PC-9 (cell line): ENCODE measurements at places on chromosomes 1 and 21. TPM values are rescaled to one million over a fixed set of nuclear protein-coding genes. Genes with fewer than 3 reads are reported as not detected.

LDLRAD1 gene
- total RNA-seq: 1.6 TPM in 2 replicates

CD1E gene
- total RNA-seq: not detected in 2 replicates

DNA sequence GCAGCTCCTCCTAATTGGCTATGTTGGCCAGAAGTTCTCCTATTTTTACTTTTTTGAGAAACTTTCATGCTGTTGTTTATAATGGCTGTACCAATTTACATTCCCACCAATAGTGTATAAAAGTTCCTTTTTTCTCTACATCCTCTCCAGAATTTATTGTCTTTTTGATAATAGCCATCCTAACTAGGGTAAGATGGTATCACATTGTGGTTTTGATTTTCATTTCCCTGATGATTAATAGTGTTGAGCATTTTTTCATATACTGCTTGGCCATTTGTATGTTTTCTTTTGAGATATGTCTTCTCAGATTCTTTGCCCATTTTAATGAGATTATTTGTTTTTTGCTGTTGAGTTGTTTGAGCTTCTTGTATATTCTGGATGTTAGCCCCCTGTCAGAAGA lies 46.8 kb downstream of the NTMT2 start:
- DNase-seq: no peak

GRCh38 chr1:62613325-62613727 lies 16.0 kb downstream of the ANGPTL3 start:
- DNase-seq: no peak

GRCh38 chr1:156445789-156446263 lies 54.7 kb downstream of the MEF2D start:
- peak; percentile 68 for DNase-seq

DNA sequence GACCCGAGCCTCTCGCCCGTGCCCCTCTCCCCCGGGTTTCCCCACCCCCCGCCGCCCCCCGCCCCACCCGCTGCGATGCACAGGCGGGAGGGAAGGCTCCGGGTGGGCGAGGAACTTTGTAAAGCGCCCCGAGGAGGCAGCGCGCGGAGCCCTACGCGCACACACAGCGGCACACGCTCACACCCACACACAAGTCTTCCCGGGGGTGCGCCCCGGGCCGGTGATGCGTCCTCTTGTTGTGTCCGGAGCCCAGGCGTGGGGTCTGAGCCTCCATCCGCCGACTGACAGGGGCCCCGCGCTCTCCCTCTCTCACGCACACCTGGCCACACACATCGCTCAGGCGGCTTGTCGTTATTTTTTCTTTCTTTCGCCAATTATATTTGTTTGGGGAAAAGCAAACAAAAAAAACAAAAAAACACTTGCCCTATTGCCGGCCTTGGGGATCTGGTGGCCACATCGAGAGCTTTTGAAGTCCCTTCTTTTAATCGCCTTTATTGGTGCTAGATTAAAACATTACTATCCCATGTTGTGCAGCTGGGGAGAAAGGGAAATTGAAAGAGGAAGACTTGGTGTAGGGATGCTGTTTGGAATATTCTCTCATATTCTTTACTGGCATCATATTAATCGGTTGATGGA lies 770 bp downstream of the NTNG1 start:
- no peak for DNase-seq

DNA sequence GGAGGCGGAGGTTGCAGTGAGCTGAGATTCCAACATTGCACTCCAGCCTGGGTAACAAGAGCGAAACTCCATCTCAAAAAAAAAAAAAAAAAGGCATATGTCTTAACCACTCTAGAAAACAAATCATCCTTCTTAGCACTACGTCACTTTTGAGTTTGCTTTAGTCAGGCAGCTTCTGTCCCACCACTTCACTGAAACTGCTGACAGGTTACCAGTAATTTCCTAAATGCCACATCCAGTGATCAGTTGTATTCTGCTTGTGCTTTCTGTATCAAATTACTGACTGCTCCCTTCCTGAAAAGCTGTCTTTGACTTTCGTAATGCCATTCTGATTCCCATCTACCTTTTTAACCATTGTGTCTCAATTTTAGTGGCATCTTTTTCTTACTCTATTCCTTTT lies 21.7 kb downstream of the RCOR3 start:
- no peak for DNase-seq

- DNase-seq: peak; percentile 73
Observed at GRCh38 chr1:220511179-220511578, 16.8 kb upstream of the MARK1 start.

GRCh38 chr1:153478692-153479618 lies 18.5 kb upstream of the S100A7 start:
- no peak for DNase-seq
